Trophoblast cell (in vitro differentiated cells and primary cell): ENCODE measurements at places on chromosomes 7 and 10.

- DNase-seq = peak; percentile 40
Observed at GRCh38 chr7:108097703-108098102, 32.5 kb downstream of the LAMB4 start.

DNA sequence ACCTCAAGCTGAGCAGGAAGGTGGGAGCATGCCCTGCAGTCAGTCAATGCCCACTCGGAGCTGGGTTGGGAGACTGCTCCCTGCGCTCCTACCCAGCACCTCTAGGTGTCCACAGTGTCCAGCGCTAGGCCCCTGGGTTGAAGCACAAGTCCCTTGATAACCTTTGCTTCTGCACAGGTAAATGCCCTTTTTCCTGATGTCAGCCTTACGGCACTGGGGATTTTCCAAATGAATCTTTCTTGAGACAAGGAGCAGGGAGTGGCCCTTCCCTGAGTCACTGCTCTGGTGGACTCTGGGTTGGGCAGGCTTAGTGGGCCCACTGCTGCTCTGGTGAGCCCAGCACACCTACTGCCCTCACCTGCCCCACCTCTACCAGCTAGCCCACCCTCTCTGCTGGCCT, 61.9 kb upstream of the OPN4 start:
- peak; percentile 45 for DNase-seq

GRCh38 chr7:148921189-148921588, 37.1 kb upstream of the EZH2 start:
- DNase-seq = no peak

DNA sequence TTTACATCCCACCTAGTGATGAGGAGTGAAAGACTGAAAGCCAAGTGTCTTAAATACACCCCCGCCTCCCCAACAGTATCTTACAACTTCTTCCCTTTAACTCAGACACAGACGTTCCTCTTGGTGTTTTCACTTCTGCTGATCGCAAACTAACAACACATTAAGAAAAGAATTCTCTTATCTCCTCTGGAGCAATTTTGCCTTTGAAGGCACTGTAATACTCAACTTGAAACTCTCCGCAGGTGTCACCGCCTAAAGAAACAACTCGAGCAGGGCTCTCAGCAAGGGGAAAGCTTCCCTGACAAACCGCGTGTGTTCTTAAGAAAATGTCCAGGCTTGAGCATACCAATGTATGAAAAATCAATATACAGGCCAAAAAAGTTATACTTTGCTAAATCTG, 452 bp downstream of the SEMA3C start:
- peak; percentile 51 for DNase-seq

GRCh38 chr10:29897999-29898716, 161.2 kb downstream of the JCAD start:
- DNase-seq = no peak

- no peak for DNase-seq
Observed at GRCh38 chr7:83149466-83149865, 13.2 kb downstream of the PCLO start.

GRCh38 chr7:1158203-1159126, 1.5 kb downstream of the ZFAND2A start:
- DNase-seq = no peak

DNA sequence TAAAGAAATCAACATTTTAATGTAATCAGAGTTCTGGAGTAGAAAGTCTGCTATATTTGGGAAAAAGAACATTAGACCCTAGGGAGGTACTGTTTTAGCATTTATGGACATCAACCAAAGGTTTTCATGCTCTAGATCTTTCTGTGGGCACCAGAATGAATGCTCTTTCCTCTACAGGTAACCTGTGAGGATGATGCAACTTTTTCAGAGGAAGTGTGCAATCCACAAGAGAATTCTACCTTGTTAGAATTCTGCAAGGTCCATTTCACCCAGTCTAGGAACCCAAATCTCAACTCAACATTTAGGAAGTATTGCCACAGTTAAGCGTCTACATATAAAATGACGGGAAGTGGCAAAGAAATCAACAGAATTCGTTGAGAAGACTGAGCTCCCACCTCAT, 139.9 kb upstream of the FAM171A1 start:
- DNase-seq = no peak

- peak; percentile 77 for DNase-seq
Observed at GRCh38 chr10:3426190-3426845, 253.7 kb upstream of the PITRM1 start.

DNA sequence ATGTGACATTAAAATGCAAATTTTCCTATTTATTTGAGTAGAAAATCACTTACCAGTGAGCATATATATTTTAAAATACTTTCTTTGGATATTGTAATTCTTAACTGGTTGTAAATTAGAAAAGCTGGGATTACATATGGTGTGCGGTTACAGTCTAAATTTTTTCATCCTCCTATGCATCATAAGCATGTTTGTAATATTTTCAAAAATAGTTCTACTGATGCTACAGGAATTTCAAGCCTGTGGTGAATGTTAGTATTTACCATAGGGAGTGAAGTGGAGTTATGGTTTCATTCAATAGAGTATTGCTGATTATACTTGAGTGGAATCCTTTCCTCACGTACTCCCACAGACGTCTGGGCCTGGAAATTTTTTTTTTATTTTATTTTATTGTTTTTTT, 34.6 kb upstream of the ST7 start:
- no peak for DNase-seq

DNA sequence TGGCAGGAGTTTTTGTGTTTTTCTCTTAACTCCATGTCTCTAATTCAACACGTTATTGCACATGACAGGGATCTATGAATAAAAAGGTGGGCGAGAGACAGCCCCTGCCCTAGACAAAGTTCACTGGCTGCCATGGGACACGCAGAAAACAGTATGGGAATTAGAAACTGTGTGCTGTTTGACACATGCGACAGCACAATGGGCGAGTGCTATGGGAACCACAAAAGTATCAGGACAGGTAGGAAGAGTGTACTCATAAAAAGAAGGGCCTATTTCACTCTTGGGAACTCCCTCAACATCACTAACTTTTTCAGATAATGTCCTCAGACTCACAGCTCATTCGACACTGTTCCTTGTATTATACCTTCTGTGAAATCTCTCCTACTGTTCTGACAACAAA, 45.7 kb downstream of the MINDY3 start:
- no peak for DNase-seq

DNA sequence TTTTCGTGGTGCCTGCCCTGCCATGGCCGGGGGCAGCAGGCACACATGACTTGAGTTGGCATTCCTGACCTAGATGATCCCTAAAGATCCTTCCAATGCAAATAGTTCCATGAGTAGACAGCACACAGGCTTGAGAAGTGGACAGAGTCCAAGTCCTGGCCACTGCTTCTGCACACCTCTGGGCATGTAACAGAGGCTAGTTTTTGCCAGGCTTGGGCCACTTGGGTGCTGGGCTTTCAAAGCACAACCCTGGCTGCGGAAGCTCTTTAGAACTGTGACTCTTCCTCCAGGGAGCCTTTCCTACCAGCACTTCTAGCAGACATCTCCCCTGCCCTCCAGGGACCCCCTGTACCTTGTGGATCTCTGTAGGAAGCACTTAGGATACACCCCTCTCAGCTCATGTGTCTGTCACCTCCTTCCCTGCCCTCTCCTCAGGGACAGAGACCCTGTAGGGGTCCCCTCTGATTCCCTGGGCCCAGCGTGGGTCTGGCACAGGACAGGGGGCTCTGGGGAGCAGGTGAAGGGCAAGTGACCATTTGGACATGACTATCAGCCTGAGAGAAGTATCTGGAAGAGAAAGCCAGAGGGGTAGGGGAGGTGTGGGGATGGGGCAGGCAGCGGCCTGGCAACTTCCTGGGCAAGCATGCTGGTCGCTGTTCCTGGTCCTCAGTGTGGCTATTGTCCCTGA, 36.2 kb downstream of the ZCCHC24 start:
- DNase-seq = no peak

- DNase-seq = no peak
Observed at GRCh38 chr10:132517951-132518521, 19.6 kb upstream of the INPP5A start.

DNA sequence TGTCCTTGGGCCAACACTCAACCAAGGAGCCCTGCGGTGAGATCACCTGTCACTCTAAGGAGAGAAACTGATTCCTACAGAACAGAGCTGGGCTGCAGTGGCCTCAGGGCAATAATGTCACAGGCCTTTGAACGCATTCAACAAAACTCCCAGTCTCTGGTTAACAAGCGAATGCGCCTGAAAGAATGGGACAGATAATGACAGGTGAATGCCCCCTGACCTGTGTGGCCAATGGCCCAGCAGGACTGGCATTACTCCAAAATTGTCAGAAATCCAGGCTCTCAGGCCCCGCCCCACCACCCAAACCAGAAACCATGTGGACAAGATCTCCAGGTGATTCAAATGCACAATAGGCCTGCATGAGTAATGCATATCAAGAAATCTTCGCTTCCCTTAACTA, 277.7 kb upstream of the KLF6 start:
- DNase-seq = peak; percentile 33

DNA sequence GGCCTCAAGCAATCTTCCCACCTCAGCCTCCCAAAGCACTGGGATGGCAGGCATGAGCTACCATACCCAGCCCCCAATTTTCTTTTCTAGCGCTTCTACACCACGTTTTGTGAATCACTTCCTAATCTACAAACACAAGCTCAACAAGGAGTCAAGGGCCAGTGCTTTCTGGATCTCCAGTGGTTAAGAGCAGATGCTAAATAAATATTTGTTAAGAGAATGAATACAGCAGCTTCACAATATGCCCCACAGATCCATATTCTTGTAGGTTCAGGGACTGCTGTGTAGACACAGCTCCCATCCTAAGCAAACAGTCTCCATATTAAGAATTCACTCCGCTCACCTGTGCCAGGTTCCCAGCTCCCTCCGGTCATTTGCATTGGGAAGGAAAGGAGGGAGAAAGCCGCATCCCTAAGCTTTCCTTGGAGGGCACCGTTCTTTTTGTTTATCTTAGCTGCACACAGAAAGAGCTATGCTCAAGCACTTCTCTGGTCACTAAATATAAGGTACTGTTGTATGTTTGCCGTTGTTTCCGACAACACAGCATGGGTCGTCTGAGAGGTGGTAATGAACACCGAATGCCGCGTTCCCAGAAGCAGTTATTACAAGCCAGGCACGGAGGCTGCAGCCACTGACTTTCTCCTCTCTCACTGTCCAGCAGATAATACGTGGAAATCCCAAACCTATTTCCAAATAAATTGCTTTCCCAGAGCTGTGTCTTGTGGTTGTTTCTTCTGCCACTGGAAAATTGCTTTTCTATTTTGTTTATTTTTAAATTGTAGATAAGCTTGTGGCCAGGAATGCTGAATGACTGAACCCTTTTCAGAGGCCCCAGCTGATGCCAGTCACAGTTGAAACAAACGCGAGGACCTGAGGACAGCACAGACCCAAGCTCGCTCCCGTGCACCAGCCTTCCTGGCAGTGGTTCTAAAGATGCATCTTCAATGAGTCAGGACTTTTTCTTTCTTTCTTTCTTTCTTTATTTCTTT, 217.1 kb downstream of the PRPF18 start:
- no peak for DNase-seq

DNA sequence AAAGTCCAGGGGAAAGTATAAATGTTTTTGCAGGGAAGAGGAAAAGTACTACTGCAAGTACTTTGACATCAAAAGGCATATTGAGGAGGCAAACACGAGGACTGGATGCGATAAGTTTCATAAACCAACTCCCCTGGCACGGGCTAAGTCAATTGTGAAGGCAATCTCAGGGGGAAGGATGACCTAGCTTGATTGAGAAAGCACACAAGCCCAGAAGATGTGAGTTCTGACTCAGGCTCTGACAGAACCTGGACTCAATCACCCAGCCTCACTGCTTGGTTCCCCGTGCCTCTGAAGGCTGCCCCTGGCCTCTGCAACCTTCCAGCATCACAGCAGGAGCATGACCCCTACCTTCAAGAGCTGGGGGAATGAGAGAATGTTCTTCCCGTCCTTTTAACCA, 93.2 kb upstream of the ZNF438 start:
- DNase-seq = peak; percentile 16

DNA sequence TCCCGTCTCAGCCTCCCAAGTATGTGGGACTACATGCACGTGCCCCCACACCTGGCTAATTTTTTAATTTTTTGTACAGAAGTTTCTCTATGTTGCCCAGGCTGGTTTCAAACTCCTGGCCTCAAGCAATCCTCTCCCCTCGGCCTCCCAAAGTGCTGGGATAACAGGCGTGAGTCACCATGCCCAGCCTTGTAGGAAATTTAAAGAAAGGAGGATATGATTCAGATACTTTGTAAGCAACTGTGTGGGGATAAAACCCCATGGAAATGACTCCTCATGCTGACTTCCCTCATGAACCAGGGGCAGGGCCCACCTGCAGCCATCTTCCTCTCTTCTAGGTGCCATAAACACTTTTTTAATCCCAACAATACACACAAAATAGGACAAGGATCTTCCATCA, 50.2 kb downstream of the APBB1IP start:
- peak; percentile 33 for DNase-seq

DNA sequence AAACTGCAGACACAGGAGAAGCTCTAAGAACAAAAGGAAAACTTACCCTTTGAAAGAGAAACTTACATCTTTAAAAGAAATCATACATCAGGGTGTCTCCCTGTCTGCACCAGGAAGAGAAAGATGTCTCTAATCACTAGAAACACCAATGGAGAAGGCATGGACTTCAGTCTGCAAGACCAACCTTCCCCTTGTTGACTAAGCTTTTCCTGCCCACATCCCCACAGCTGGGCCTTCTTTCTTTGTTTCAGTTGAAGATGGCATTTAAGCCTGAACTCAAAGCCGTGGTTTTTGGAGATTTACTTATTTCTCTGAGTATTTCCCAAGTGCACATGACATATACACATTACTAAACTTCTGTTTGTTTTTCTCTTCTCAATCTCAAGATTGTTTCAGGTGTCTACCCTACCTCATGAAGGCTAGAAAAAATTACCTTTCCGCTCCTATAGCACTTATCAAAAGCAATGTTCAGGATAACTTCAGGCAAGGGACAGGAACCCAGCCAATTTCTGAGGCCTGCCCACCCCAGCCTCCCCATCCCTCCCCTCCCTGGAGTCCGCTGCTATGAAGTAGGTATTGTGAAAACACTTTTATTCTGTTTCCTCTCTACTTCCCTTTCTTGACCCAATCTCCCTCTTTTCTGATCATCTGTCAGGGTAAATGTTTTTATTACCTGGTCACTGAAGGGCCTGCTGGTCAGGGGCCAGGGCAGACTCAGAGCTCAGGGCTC, 2.8 kb upstream of the SLC29A3 start:
- no peak for DNase-seq

DNA sequence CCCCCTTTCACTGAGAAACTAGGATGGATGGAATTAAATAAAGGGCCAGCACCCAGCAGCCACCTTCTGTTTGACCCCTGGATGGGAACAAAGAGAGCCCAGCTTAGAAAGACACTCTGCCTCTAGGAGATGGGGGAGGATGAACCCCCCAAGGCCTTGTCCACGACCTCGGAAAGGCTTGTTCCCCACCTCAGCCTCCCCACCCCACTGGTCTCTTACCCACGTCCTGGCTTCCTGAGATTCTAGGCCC, 9.7 kb downstream of the ITPRIP start:
- DNase-seq = no peak
